ENCODE measurements at places on chromosomes 13 and 19.

- no peak for DNase-seq
These were observed 9.8 kb upstream of the LILRB1 start for GRCh38 chr19:54620464-54620863.

DNA sequence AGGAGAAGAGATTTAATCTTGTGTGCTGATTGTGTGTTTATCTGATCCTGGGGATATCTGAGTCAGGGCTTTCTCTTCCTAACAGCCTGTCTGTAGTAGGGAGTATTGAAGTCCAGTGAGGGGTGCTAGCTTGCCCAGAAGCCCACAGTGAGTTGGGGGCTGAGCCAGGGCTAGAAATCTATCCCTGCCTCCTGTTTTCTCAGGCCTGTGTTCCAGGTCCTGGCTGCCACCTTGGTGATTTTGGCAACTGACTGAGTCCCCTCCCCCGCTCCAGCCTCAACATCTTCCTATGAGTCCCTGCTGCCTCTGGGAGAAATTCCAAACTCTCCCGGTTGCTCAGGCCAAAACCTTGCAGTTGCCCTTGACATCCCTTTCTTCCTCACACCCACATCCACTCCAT lies 7.7 kb upstream of the NOVA2 start:
- DNase-seq = no peak

DNA sequence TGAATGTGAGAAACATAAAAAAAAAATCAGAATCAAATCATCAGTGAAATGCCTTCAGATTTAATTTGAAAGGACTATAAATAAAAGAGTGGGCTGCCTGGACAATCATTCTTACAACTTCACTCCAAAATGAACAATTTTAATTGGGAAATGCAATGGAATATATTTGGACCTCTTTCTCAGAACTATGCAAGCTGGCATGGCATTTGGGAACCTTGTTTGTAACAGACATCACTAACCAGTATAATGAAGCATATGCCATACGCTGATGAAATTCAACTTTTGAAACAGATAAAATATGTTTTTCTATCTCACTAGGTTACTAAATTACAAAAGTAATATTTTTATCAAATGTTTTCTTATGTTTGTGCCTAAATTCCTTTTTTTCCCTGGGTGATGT lies 64.2 kb upstream of the FAM216B start:
- DNase-seq = no peak

DNA sequence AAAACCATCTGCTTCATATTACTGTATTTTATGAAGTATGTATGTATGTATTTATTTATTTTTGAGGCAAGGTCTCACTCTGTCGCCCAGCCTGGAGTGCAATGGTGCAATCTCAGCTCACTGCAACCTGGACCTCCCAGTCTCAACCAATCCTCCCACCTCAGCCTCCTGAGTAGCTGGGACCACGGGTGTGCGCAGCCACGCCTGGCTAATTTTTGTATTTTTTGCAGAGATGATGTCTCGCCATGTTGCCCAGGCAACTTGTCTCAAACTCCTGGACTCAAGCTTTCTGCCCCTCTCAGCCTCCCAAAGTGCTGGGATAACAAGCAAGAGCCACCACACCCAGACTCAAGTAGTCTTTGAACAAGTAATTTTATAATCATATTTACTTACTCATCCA lies 5.5 kb downstream of the KATNAL1 start:
- DNase-seq = no peak

GRCh38 chr19:19068659-19069654 lies 5.2 kb downstream of the SLC25A42 start:
- DNase-seq = no peak

DNA sequence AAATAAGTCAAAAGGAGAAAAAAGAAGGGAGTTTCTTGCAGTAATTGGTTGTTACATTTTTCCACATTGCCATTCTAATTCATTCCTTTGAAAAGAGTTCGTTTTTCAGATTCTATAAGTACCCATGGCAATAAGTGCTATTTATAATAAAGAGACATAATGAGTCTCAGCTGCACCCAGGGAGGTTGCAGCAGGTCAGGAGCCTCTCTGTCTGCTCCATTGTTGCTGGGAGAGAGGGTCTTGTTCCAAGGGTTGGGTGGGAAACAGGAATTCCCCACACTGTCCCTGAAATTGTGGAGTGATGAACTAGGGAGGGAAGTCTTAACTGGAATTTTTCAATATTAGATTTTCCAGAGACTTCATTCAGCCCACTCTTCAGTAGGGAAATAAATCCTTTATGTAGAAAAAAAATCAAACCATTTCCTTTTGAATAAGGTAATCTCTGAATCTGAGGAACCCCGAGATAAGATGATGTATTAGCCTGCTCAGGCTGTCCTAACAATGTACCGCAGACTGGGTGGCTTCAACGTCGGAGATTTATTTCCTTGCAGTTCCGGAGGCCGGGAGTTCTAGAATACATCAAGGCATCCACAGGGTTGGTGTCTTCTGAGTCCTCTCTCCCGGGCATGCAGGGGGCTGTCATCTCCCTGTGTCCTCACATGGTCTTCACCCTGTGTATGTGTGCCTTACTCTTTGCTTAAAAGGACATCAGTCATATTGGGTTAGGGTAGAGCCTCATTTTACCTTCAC lies 342.7 kb upstream of the TMTC4 start:
- no peak for DNase-seq

- no peak for DNase-seq
These were observed 321.9 kb downstream of the FOXO1 start for GRCh38 chr13:40344270-40345148.

GRCh38 chr13:79361299-79361698 lies 44.8 kb downstream of the RBM26 start:
- DNase-seq = no peak

DNA sequence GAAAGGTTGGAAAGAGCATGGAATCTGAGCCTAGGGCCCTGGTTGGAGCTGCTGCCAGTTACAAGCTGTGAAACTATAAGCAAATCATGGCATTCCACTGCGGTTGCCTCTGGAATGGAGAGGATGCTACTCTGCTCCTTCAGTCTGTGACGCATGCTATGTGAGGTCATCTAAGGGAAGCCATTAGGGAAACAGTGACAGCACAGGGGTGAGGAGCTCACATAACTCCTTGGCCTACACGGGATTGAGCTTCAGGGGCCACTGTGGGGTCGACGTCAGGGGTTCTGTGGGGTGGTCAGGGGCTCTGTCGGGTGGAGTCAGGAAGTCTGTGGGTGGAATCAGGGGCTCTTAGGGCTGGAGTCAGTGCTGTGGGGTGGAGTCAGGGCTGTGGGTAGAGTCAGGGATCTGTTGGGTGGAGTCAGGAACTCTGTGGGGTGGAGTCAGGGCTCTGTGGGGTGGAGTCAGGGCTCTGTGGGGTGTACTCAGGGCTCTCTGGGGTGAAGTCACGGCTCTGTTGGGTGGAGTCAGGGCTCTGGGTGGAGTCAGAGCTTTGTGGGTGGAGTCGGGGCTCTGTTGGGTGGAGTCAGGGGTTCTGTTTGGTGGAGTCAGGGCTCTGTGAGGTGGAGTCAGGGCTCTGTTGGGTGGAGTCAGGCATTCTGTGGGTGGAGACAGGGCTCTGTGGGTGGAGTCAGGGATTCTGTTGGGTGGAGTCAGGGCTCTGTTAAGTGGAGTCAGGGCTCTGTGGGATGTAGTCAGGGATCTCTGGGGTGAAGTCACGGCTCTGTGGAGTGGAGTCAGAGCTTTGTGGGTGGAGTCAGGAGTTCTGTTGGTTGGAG lies 35.8 kb upstream of the MEDAG start:
- peak; percentile 84 for DNase-seq

GRCh38 chr19:15231271-15231670 lies 977 bp downstream of the EPHX3 start:
- no peak for DNase-seq

GRCh38 chr19:35462476-35462953 lies 14.5 kb downstream of the FFAR2 start:
- DNase-seq = no peak

DNA sequence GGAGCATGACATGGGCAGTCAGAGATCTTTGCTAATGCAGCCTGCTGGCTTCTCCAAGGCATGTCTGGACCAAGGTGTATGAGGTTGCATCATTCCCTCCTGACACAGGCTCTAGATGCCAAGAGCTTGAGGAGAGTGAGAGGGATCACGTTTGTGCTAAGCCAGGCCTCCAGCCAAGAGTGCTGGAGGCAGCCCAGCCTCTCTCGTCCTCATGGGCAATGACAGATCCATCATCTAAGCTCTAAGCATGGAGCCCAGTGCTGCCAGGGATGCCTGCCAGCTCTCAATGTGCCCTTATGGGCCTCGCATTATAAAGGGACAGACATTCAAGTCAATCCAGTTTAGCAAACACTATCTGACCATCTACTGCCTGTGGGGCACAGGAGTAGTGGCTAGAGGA lies 136.3 kb upstream of the VSTM2B start:
- no peak for DNase-seq

DNA sequence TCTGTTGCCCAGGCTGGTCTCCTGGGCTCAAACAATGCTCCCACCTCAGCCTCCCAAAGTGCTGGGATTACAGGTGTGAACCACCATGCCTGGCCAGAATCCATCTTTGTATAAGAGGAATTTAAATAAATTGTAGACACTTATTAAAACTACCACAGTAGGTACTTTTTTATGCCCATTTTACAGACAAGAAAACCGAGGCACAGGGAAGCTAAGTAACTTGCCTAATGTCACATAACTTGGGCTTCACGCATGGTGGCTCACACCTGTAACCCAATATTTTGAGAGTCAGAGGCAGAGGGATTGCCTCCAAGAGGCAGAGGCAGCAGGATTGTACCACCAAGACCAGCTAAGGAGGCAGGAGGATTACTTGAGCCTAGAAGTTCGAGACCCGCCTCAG lies 22.7 kb upstream of the CALM3 start:
- DNase-seq = no peak

DNA sequence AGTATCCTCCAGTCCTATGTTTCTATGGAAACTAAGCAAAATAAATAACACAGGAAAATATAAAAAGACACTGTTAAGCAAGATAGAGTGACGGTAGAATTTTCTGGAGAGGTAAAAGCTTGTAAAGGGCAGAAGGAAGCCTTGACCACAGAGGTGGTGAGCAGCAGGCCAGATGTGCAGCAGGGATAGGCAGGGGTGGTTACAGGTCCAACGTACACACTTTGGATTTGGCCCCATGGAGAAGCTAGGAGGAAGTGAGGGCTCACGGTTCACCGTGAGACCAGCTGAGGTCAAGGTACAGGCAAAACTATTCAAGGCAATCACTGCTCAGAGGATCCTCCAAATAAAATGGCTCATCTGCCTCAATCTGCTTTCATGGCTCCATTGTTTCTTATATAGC lies 242.8 kb downstream of the B3GLCT start:
- no peak for DNase-seq

DNA sequence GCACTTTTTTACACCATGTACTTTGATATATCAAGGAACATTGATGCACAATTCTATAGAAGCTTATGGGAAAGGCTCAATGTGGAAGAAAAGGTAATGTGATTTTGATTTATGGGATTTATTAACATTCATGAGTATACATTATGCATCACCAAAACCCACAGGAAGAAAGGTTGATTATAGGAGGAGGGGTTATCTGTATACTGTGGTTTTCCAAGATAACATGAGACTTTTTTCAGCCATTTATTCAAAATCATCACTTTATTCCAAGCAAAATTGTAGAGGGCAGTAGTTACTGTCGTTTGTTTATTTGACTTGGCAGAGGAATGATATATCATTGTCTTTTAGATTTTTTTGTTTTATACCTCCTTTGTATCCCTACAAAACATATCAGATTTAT lies 54.9 kb downstream of the WDFY2 start:
- DNase-seq = no peak

DNA sequence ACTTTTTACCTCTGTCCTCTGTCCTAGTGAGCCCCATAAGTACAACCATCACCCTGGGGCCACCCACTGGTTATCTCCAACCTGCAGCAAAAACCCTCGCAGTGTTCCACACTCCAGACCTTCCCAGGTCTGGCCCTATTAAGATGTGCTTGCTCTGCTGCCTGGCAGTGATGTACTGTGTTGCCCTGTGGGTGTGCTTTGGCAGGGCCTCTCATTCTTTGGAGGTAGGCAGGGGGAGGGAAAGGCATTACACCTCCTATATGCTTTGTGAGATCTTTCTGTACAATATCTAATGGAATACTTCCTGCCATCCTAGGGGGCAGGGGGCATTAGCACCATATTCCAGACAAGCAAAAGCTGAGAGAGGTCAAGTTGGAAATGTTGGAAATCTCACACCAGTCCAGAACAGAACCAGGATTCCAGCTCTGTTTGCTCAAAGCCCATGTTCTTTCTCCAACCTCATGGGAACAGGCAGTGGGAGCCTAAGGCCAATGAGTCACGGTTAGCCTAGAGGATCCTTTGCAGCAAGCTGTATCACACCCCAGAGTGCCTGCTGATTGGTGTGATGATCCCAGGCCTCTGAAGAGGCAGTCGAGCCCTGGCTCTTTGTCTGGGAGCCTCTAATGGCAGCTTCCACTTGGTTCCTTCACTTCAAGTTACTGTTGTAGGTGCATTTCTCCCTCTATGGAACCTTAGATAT lies 59.7 kb upstream of the UBL3 start:
- no peak for DNase-seq

DNA sequence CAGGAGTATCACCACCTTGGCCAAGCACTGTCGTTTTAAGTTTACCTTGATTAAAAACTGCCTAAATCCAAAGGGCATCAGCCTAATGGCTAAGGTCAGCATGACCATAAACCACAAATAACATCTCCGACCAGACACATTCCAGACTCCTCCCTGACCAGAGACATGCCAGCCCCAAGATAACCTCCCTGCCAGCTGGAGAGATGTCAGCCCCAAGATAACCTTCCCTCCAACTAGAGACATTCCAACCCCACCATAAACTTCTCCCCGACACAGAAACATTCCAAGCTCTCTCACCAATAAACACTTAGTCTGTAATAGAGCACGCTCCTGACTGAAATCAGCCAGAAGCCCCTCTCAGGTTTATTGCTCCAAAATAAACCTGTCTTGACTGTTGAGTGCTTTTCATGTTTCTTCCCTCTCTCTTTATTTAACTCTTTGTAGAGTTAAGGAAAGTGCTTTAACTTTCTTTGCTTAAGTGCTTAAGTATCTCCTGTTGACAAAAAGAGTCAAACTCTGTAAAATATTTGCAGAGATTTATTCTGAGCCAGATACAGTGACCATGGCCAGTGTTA lies 36.5 kb downstream of the WDR87 start:
- no peak for DNase-seq

GRCh38 chr13:27967736-27968315 lies 1.3 kb downstream of the CDX2 start:
- DNase-seq = no peak

- DNase-seq = peak; percentile 21
These were observed 964 bp downstream of the KHSRP start for GRCh38 chr19:6423499-6424194.

- DNase-seq = no peak
These were observed 45.7 kb downstream of the COL4A2 start for GRCh38 chr13:110352735-110353134.
